ENCODE measurements at places on chromosomes 7 and 10.
A peak's percentile ranks its signal among the peaks of the same experiment; 100 is the strongest.

- H3K4me3 ChIP-seq = no peak overlapping the region
- no peak for DNase-seq
- H3K4me1 ChIP-seq = no peaks in the 10 kb centered on the region
- H3K27me3 ChIP-seq = no peaks in the 10 kb centered on the region
- no peaks in the 10 kb centered on the region for H3K36me3 ChIP-seq
- no peak overlapping the region for H3K27ac ChIP-seq
Observed at GRCh38 chr10:122287570-122287969, 16.5 kb downstream of the BTBD16 start.

DNA sequence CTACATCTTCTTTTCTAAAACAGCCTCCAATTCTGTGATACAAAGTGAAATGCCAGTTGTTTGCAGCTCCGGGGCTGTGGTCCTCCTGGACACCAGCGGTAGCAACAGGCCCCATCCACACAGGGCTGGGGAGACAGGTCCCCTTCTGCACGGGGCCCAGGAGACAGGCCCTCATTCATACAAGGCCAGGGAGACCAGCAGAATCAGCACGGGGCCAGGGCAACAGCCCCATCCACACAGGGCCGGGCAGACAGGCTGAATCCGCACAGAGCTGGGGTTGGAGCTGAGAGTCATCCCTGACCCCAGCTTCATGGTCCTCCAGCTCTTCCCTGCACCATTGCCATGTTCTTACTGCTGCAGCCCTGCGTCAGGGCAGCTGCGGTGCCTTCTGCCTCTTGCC, 238.6 kb downstream of the MGMT start:
- no peak overlapping the region for H3K4me3 ChIP-seq
- H3K27me3 ChIP-seq = no peaks in the 10 kb centered on the region
- DNase-seq = no peak
- H3K36me3 ChIP-seq = no peaks in the 10 kb centered on the region
- H3K4me1 ChIP-seq = peaks cover 2% of the 10 kb centered on the region

DNA sequence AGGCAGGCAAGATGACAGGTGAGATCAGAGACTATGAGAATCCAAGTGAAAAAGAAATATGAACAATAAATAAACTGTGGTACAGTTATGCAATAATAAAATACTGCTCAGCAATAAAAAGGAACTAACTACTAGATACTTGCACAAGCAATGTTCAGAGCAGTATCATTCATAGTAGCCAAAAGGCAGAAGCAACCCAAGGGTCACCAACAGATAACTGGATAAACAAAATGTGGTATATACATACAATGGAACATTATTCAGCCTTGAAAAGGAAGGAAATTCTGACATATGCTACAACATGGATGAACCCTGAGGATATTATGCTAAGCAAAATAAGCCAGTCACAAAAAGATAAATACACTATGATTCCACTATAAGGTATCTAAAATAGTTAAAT, 76.9 kb upstream of the KCNIP2 start:
- no peak for DNase-seq
- no peaks in the 10 kb centered on the region for H3K36me3 ChIP-seq
- no peaks in the 10 kb centered on the region for H3K27me3 ChIP-seq
- no peaks in the 10 kb centered on the region for H3K4me1 ChIP-seq
- H3K4me3 ChIP-seq = no peak overlapping the region

DNA sequence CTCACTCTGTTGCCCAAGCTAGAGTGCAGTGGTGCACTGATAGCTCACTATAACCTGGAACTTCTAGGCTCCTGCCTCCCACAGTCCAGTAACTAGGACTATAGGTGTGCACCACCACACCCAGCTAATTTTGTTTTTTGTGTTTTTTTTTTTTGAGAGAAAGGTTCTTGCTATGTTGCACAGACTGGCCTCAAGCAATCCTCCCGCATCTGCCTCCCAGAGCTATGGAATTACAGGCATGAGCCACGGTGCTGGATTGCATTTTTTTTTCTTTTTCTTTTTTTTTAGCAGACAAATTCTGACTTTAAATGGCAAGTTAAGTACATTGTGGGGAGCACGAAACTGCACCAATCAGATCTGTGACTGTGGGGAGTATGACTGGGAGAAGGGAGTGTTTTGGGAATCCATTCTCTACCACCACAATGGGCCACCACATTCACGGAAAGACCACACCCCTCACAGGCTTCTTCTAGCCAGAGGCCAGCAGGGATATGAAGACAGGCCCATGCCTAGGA, 58.1 kb upstream of the MSMB start:
- no peaks in the 10 kb centered on the region for H3K27me3 ChIP-seq
- peaks cover 9% of the 10 kb centered on the region for H3K4me1 ChIP-seq
- H3K4me3 ChIP-seq = no peak overlapping the region
- no peak for DNase-seq
- H3K27ac ChIP-seq = no peak overlapping the region
- no peaks in the 10 kb centered on the region for H3K36me3 ChIP-seq

GRCh38 chr10:59817773-59818172, 64.5 kb upstream of the MRLN start:
- no peaks in the 10 kb centered on the region for H3K4me1 ChIP-seq
- no peaks in the 10 kb centered on the region for H3K27me3 ChIP-seq
- H3K27ac ChIP-seq = no peak overlapping the region
- DNase-seq = no peak
- peaks cover 5% of the 10 kb centered on the region for H3K36me3 ChIP-seq

- H3K27ac ChIP-seq = no peak overlapping the region
- no peaks in the 10 kb centered on the region for H3K36me3 ChIP-seq
- H3K4me3 ChIP-seq = no peak overlapping the region
- H3K27me3 ChIP-seq = no peaks in the 10 kb centered on the region
Observed at GRCh38 chr7:87427288-87427687, 48.2 kb downstream of the ABCB4 start.

- H3K4me1 ChIP-seq = no peaks in the 10 kb centered on the region
- no peak for DNase-seq
- H3K36me3 ChIP-seq = no peaks in the 10 kb centered on the region
- no peak overlapping the region for H3K4me3 ChIP-seq
Observed at GRCh38 chr10:35228058-35228457, 101.4 kb downstream of the CREM start.

- no peaks in the 10 kb centered on the region for H3K4me1 ChIP-seq
- no peaks in the 10 kb centered on the region for H3K27me3 ChIP-seq
- no peak overlapping the region for H3K4me3 ChIP-seq
- H3K36me3 ChIP-seq = no peaks in the 10 kb centered on the region
- DNase-seq = no peak
- H3K27ac ChIP-seq = no peak overlapping the region
Observed at GRCh38 chr10:19469521-19469920, 346.7 kb upstream of the PLXDC2 start.

- no peaks in the 10 kb centered on the region for H3K27me3 ChIP-seq
- H3K4me1 ChIP-seq = peaks cover 33% of the 10 kb centered on the region
- DNase-seq = peak; percentile 69
- H3K27ac ChIP-seq = peak overlapping the region; percentile 95
- peak overlapping the region; percentile 3 for H3K4me3 ChIP-seq
Observed at GRCh38 chr10:3765146-3765545, 19.9 kb downstream of the KLF6 start.

- H3K4me1 ChIP-seq = no peaks in the 10 kb centered on the region
- H3K4me3 ChIP-seq = no peak overlapping the region
- no peaks in the 10 kb centered on the region for H3K27me3 ChIP-seq
- no peaks in the 10 kb centered on the region for H3K36me3 ChIP-seq
Observed at GRCh38 chr10:130341356-130341755, 205.2 kb downstream of the GLRX3 start.

DNA sequence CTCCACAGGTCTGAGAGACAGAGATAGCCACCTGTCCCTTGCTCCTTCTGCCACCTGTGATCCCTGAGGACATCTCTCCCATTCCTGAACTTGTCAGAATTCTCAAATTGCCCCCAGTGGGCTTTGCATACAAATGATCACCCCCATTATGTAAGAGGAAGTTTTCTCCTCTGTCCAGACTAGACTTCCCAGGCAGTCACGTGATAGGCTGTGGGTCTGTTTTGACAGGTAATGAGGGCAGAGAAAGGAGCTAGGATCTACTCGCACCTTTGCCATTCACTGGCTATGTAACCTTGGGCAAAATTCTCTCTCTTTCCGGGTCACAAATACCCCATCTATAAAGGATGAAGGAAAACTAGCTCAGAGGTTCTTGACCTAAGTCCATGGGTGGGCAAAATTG, 21.4 kb upstream of the TM9SF3 start:
- no peak for DNase-seq
- H3K27ac ChIP-seq = no peak overlapping the region
- H3K4me3 ChIP-seq = no peak overlapping the region
- no peaks in the 10 kb centered on the region for H3K27me3 ChIP-seq
- H3K36me3 ChIP-seq = no peaks in the 10 kb centered on the region
- no peaks in the 10 kb centered on the region for H3K4me1 ChIP-seq

GRCh38 chr10:103021150-103021899, 103.2 kb downstream of the CNNM2 start:
- no peak overlapping the region for H3K27ac ChIP-seq
- H3K36me3 ChIP-seq = no peaks in the 10 kb centered on the region
- no peaks in the 10 kb centered on the region for H3K4me1 ChIP-seq
- H3K27me3 ChIP-seq = no peaks in the 10 kb centered on the region

DNA sequence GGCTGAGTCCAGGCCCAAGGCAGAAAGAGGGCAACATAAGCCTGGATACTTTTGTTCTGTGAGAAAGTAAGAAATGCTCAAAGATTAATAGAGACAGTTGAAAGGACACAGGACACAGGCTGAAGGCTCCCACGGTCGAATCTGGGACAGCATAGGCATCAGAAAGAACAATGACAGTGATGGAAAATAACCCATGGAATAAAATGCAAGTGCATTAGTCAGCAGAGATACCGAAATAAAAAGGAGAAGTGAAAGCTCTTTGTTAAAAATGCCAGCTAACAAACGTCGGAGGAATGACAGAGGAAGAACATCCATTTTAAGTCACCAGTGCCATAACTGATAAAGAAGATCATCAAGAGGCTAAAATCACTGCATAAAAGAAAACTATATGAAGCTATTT, 19.6 kb upstream of the AGAP5 start:
- no peak overlapping the region for H3K27ac ChIP-seq
- no peaks in the 10 kb centered on the region for H3K4me1 ChIP-seq
- H3K36me3 ChIP-seq = peaks cover 48% of the 10 kb centered on the region
- H3K4me3 ChIP-seq = no peak overlapping the region

DNA sequence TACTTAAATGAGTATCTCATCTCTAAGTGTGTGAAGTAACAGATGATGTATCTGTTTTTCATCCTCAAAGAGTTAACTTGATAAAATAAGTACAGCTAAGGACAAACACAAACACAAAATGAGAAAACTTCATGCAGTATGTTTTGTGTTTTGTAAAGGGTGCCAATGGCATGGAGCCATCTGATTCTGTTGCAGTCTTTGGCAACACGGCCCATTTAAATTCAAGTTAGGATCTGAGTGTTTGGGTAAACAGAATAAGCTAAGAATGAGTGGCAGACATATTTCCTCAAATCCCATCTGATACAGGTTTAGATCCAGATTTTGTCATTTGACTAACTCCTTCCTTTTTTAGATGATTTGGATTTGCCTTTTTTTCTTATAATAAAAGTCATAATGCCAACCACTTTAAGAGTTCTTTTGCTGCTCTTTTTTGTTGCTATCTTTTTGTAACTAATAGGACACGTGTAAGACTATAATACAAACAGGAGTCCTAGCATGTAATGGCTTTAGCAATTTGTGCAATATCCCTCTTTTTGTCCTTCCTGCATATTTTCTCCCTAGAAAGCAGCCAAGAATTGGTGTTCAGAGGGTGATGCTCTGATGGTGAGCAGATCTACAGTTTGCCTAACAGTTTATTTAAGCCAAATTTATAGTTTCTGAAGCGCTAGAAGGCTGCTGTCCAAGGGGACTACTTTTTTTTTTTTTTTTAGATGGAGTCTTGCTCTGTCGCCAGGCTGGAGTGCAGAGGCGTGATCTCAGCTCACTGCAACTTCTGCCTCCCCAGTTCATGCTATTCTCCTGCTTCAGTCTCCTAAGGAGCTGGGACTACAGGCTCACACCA, 18.9 kb upstream of the ACTA2 start:
- DNase-seq = no peak
- no peak overlapping the region for H3K27ac ChIP-seq
- no peaks in the 10 kb centered on the region for H3K27me3 ChIP-seq
- no peaks in the 10 kb centered on the region for H3K36me3 ChIP-seq
- H3K4me3 ChIP-seq = no peak overlapping the region

GRCh38 chr7:29852457-29852856, 46.1 kb downstream of the WIPF3 start:
- no peak for DNase-seq
- no peaks in the 10 kb centered on the region for H3K36me3 ChIP-seq
- no peak overlapping the region for H3K27ac ChIP-seq
- no peak overlapping the region for H3K4me3 ChIP-seq
- no peaks in the 10 kb centered on the region for H3K27me3 ChIP-seq
- no peaks in the 10 kb centered on the region for H3K4me1 ChIP-seq

DNA sequence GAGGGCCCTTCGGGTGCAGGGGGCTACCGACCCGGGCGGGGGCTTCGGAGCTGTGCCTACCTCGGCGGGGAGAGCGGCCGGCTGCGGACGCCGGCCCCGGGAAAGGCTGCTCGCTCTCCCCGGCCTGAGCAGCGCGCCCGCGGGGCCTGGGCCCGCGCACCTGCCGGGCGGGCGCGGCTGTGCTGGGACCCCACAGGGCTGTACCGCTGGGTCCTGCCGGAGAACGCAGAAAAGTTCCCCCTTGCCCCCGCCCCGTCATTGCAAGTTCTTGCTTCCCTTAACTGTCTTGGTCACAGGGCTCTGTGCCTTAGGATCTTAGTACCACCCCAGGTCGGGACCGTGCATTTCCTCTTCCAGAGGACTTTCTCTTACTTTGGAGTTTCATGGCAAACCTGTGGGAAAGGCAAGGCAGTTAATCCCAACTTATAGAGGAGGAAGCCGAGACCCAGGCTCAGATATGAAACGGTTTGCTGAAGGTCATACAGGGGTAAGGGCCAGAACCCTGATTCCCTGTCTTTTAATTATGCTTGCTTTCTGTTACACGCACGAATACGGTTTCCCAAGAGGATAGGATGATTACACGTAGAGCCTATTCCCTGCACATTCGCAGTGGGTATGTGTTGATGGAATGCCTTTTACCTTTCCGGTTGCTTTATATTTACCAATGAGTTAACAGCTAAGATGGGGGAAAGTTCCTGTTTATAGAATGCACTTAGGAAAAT, 652 bp downstream of the PCGF5 start:
- H3K36me3 ChIP-seq = no peaks in the 10 kb centered on the region
- peak overlapping the region; percentile 81 for H3K27ac ChIP-seq
- H3K27me3 ChIP-seq = no peaks in the 10 kb centered on the region
- peak overlapping the region; percentile 66 for H3K4me3 ChIP-seq

GRCh38 chr7:5681979-5682546, 99.4 kb downstream of the RNF216 start:
- no peaks in the 10 kb centered on the region for H3K27me3 ChIP-seq
- H3K4me1 ChIP-seq = peaks cover 2% of the 10 kb centered on the region
- no peak for DNase-seq
- no peak overlapping the region for H3K27ac ChIP-seq

DNA sequence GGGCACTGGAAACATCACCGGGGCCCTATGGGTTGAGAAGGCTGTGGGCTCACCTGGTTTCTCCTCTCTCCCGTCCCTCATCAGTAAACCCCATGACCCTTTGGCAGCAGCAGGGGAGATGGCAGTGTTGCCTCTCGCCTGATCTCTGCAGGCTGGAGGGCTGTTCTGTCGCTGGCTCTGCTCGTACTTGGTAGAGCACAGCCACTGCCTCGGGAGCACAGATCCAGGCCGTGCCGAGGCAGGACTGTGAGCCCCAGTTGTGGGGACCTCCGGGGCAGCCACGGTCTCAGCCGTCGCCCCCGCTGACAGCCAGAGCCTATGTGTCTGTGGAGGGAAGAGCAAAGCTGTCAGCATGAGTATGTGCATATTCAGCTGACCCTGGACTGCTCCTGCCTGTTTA, 94.9 kb downstream of the PTPRE start:
- no peak overlapping the region for H3K4me3 ChIP-seq
- H3K36me3 ChIP-seq = no peaks in the 10 kb centered on the region
- no peak overlapping the region for H3K27ac ChIP-seq
- H3K27me3 ChIP-seq = peaks cover 5% of the 10 kb centered on the region
- no peaks in the 10 kb centered on the region for H3K4me1 ChIP-seq

All from thymus (tissue), 14 donors.